Effector memory CD4-positive, alpha-beta T cell (primary cell): ENCODE measurements at places on chromosomes 6 and 20.

- no peaks in the 10 kb centered on the region for H3K27me3 ChIP-seq
- DNase-seq: no peak
- no peaks in the 10 kb centered on the region for H3K36me3 ChIP-seq
- no peak within 1 kb of the TSS for H3K27ac ChIP-seq
Measured at GRCh38 chr6:128882991-128883611, at the start of gene LAMA2. Gene LAMA2, plus strand, starts transcription at chr6:128883138. Its CDS starts 108 bp downstream, at chr6:128883246.

GRCh38 chr6:27768556-27768955 lies 143.6 kb downstream of the OR2B2 start:
- DNase-seq: no peak
- no peak overlapping the region for H3K27ac ChIP-seq
- no peaks in the 10 kb centered on the region for H3K4me1 ChIP-seq
- no peaks in the 10 kb centered on the region for H3K27me3 ChIP-seq
- H3K4me3 ChIP-seq: no peak overlapping the region

DNA sequence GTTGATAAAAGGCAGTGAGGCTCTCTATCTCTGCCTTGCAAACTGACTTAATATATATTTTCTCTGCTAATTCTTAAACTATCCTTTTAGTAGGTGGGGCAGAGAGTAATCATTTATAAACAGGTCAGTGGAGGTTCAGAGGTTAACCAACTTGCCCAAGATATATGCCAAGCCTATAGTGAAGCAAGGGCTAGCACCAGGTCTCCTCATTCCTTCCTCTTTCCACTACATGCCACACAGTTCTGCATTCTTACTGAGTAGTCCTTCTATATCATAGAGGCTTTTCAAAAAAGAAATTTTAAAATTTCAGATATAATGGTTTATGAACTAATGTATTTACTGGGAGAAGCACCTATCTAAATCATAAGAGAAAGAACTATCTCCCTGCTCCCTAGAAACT lies 8.5 kb downstream of the ARG1 start:
- H3K27me3 ChIP-seq: no peaks in the 10 kb centered on the region
- peaks cover 68% of the 10 kb centered on the region for H3K36me3 ChIP-seq
- H3K27ac ChIP-seq: no peak overlapping the region
- H3K4me3 ChIP-seq: no peak overlapping the region
- no peaks in the 10 kb centered on the region for H3K4me1 ChIP-seq
- DNase-seq: no peak

DNA sequence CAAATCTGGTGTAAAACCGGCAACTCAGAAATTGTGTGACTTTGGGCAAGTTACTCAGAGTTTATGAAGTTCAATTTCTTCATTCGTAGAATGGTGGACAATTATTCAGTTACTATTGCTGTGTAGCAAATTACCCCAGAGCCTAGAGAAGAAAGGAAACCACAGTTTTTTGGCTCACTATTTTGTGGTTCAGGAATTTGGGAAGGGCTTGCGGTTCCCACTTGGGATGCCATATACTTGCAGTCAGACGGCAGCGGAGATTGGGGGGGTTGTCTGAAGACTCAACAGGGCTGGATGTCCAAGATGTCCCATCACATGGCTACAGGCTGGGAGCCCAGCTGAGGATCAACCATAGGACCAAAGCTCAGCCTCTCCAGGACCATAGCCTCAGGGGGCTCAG lies 108.1 kb downstream of the PCSK2 start:
- no peak overlapping the region for H3K4me3 ChIP-seq
- H3K4me1 ChIP-seq: no peaks in the 10 kb centered on the region
- no peaks in the 10 kb centered on the region for H3K27me3 ChIP-seq
- no peak overlapping the region for H3K27ac ChIP-seq
- no peaks in the 10 kb centered on the region for H3K36me3 ChIP-seq

- H3K4me1 ChIP-seq: peaks cover 40% of the 10 kb centered on the region
- H3K27ac ChIP-seq: peak overlapping the region; percentile 54
- no peak for DNase-seq
- peak overlapping the region; percentile 15 for H3K4me3 ChIP-seq
Measured at GRCh38 chr6:30508890-30509736, 19.8 kb downstream of the HLA-E start.

GRCh38 chr6:13787137-13787536 lies 27.2 kb downstream of the MCUR1 start:
- no peak for DNase-seq
- no peaks in the 10 kb centered on the region for H3K4me1 ChIP-seq
- H3K4me3 ChIP-seq: no peak overlapping the region
- H3K27ac ChIP-seq: no peak overlapping the region
- peaks cover 7% of the 10 kb centered on the region for H3K36me3 ChIP-seq
- no peaks in the 10 kb centered on the region for H3K27me3 ChIP-seq

- no peaks in the 10 kb centered on the region for H3K36me3 ChIP-seq
- no peaks in the 10 kb centered on the region for H3K27me3 ChIP-seq
- peak overlapping the region; percentile 74 for H3K4me3 ChIP-seq
- H3K4me1 ChIP-seq: peaks cover 15% of the 10 kb centered on the region
Measured at GRCh38 chr6:82248273-82248735, 760 bp upstream of the IBTK start.

- no peaks in the 10 kb centered on the region for H3K4me1 ChIP-seq
- no peak overlapping the region for H3K27ac ChIP-seq
- H3K27me3 ChIP-seq: no peaks in the 10 kb centered on the region
- H3K4me3 ChIP-seq: no peak overlapping the region
- DNase-seq: no peak
Measured at GRCh38 chr6:24229696-24230405, 103.8 kb downstream of the NRSN1 start.

GRCh38 chr20:63737695-63737944 lies 1.2 kb downstream of the LIME1 start:
- H3K4me1 ChIP-seq: peaks cover 27% of the 10 kb centered on the region
- peak overlapping the region; percentile 72 for H3K27ac ChIP-seq
- H3K36me3 ChIP-seq: peaks cover 41% of the 10 kb centered on the region
- no peaks in the 10 kb centered on the region for H3K27me3 ChIP-seq

DNA sequence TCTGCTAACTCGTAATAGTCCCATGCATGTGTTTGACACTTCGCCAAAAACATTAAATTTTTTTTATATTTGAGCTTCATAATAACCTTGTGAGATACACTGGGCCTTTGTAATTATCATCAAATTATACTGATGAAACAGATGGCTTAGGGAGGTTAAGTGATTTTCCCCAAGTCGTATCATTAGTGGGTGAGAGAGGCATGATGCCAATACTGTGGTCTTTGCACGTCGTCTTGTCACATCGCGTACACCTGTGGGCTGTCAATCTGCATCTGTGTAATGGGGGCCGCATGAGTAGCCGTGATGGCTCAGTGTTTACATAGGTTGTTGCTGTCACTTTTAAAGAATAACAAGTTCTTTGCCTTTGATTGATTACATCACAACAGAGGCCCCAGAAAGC lies 1.7 kb downstream of the PRL start:
- H3K27me3 ChIP-seq: no peaks in the 10 kb centered on the region
- no peaks in the 10 kb centered on the region for H3K4me1 ChIP-seq
- no peaks in the 10 kb centered on the region for H3K36me3 ChIP-seq
- H3K27ac ChIP-seq: no peak overlapping the region
- H3K4me3 ChIP-seq: no peak overlapping the region

DNA sequence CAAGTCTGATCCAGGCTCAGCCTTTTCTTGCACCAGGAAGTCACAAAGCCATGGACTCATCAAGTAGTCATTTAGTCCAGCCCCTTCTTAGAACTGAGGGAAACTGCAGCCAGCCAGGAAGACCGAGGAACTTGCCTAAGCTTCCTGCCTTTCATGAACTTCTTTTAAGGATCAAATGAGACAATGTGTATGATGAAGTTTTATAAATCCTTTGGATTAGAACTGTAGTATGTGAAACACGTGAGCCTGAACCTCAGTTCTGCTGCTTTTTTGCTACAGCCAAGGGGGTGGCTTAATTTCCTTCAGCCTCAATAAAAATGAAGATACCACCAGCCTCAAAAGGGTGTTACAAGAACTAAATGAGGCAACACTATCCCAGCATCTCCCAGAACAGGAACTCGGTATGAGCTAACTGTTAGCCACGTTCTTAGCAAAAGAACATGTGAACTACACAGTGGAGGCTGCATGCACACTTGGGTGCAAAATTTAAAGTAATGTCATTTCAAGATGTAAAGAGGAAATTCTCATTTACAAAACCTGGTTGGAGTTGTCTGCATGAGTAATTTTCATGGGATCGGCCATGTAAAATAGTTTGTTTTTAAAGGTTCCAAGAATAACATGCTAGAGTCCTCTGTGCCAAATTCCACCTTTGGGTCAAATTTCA lies 76.0 kb upstream of the TBC1D7 start:
- H3K27me3 ChIP-seq: no peaks in the 10 kb centered on the region
- H3K27ac ChIP-seq: no peak overlapping the region
- no peaks in the 10 kb centered on the region for H3K36me3 ChIP-seq
- H3K4me1 ChIP-seq: no peaks in the 10 kb centered on the region

DNA sequence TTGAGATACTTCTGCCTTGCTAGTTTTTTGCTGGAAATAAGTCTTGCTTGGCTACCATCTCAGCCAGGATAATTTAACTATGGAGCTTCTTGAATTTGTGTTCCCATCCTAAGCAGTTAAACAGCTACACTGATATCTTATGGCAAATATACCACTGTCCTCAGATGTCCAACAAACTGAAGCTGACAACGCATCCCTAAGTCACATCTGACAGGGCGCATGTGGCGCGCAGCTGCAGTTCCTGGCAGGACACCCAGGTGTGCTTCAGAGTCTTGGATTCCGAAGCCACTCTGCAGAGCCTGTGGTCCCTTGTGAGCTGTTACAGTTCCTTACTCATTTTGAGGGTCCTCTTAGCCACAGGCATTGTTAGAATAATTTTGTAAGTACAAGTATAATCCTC lies 127.9 kb downstream of the WDR27 start:
- DNase-seq: no peak
- H3K36me3 ChIP-seq: no peaks in the 10 kb centered on the region
- H3K27me3 ChIP-seq: no peaks in the 10 kb centered on the region
- no peaks in the 10 kb centered on the region for H3K4me1 ChIP-seq

DNA sequence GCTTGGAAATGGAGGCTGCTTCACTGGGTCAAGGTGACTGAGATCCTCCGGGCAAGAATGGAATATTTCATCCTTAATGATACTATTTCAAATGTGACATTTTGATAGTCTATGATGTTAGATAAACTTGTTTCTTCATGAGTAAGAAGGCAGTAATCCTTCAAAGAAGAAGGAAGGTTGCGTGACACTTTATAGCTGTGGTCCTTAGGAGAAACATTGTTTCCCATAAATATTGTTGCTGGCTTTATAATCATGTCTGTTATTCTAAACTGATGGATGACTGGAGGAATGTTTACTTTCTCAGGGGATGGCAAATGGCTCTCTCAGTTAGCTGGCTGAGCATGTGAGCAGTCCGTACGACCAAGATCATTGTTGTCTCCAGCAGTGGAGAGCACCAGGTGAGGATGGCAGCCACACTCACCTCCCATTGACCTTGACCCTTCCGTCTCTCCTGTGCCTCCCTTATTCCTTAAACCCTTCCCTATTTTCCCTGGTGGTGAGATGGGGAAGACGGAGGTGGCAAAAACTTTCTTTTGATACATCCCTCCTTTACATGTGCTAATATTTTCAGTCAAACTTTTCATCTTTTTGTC lies 171.2 kb upstream of the OLIG3 start:
- H3K4me3 ChIP-seq: no peak overlapping the region
- H3K4me1 ChIP-seq: no peaks in the 10 kb centered on the region
- no peak for DNase-seq
- H3K27me3 ChIP-seq: no peaks in the 10 kb centered on the region

- H3K4me3 ChIP-seq: peak overlapping the region; percentile 95
- no peaks in the 10 kb centered on the region for H3K27me3 ChIP-seq
- DNase-seq: no peak
- peaks cover 16% of the 10 kb centered on the region for H3K4me1 ChIP-seq
Measured at GRCh38 chr6:33710296-33711121, 991 bp downstream of the UQCC2 start.

- no peaks in the 10 kb centered on the region for H3K4me1 ChIP-seq
- H3K27me3 ChIP-seq: no peaks in the 10 kb centered on the region
- DNase-seq: peak; percentile 27
- no peak overlapping the region for H3K4me3 ChIP-seq
- H3K27ac ChIP-seq: no peak overlapping the region
Measured at GRCh38 chr20:13261460-13262301, 40.6 kb downstream of the ISM1 start.
